AG08395 (cell line): ENCODE measurements at places on chromosomes 7 and 10.

- no peak for DNase-seq
These were observed 4.3 kb upstream of the NDST2 start for GRCh38 chr10:73815719-73816030.

- peak; percentile 18 for DNase-seq
These were observed 795.6 kb upstream of the GHITM start for GRCh38 chr10:83343676-83344075.

DNA sequence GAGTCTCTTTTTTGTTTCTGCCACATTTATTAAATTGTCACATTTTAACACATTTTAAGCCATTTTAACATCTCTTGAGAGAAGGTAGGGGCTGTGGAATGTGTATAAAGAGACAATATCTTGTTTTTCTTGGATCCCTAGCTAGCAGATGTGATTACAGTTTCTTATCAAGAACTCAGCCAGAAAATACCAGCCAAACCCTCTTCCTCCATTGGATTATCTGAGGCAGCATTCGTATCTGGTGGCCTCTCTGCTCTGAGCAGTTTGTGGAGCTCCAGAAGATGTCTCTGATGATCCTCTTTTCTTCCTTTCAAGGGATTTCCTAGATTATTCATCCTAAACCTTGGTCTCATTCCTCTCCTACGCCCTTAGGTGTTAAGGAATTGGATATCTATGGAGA is 35.3 kb upstream of the PFKFB3 start:
- no peak for DNase-seq

DNA sequence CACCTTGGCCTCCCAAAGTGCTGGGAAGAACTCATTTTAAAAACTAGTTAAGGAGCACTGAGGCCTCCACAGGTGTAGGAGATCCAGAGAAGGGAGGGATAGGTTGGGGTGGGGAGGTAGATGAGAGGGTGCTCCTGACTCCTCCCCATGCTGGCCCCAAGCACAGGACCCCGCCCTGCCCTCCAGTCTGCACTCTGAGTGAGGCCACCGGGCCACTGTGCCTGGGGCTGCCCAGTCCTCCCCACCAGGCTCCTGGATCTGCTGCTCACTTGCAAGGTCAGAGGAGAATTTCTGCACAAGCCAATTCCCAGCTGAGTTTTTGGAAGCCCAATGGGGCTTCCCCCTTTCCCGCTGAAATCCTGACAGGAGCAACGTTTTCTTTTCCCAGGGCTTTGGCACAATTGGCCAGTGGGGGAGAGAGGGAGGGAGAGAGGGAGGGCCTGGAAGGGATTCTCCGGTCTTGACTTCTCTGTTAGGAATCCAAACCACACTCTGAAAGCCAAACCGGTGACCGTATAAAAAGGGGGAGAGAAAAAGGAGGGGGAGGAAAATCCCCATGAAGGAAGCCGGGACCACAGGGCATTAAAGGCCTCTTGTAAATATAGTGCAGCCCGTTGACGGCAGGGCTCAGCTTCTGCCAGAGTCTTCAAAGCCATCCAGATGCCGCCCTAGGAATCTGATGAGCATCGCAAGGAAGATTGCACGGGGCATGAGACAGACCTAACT is 116.2 kb downstream of the SH3PXD2A start:
- DNase-seq: peak; percentile 92

DNA sequence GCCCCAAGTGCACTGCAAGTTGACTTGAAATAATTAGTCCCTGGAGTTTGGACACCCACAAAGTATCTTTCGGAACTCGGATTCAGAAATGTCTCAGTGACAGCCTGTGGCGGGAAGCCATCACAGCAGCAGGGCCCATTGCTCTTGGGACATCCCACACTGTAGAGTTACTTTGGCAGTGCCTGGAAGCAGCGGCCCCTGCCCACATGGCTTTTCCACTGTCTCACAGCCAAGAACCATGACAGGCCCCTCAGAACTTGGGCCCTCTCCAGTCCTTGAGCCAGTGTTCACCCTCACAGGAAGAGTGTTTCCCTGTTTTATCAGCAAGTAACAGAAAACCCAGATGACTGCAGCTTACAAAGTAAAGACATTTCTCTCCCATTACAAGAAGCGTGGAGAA is 477.0 kb upstream of the GALNT17 start:
- no peak for DNase-seq

DNA sequence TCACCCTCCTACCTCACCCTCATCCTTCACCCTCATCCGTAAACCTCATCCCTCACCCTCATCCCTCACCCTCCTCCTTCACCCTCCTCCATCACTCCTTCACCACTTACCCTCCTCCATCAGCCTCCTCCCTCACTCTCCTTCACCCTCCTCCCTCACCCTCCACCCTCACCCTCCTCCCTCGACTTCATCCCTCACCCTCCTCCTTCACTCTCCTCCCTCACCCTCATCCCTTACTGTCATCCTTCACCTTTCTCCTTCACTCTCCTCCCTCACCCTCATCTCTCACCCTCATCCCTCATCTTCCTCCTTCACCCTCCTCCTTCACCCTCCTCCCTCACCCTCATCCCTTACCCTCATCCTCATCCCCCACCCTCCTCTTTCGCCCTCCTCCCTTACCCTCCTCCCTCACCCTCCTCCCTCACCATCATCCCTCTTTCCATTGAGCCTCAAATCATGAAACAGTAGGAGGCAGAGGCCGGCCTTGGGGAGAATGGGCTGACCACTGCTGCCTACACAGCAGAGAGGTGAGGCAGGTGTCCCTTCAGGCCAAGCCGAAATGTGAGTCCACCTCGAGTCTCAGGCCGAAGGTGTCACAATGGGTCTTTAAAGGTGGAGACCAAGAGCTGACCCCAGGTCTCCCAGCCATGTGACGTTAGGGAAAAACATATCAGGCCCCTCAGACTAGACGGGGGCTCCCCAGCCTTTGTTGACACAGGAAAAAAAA is 53.0 kb downstream of the PDGFA start:
- no peak for DNase-seq

DNA sequence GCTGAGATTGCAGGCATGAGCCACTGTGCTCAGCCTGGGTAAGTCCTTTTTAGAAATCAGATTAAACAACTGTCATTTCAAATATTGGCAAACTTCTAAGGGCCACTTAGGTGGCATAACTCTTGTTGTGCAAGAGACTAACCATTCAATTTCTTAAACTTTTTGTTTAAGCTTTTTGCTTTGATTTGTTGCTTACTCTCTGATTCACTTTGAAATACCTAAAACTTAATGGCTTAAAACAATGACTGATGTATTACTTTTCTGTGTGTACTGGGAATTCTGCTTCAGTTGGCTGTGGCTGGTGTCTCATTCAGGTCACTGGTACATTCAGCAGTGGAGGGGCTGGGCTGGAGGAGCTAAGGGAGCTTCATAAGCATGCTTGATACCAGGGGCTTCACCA is 28.9 kb downstream of the ZNF25 start:
- DNase-seq: no peak

GRCh38 chr10:17109475-17110207 is 20.0 kb downstream of the CUBN start:
- DNase-seq: peak; percentile 81

- DNase-seq: no peak
These were observed 43.8 kb downstream of the TPK1 start for GRCh38 chr7:144792050-144792449.

GRCh38 chr7:28002638-28003037 is 178.0 kb downstream of the JAZF1 start:
- DNase-seq: no peak

GRCh38 chr7:2269991-2270460 is 28.0 kb downstream of the NUDT1 start:
- no peak for DNase-seq

GRCh38 chr10:65142641-65143435 is 1621.6 kb downstream of the REEP3 start:
- DNase-seq: no peak

DNA sequence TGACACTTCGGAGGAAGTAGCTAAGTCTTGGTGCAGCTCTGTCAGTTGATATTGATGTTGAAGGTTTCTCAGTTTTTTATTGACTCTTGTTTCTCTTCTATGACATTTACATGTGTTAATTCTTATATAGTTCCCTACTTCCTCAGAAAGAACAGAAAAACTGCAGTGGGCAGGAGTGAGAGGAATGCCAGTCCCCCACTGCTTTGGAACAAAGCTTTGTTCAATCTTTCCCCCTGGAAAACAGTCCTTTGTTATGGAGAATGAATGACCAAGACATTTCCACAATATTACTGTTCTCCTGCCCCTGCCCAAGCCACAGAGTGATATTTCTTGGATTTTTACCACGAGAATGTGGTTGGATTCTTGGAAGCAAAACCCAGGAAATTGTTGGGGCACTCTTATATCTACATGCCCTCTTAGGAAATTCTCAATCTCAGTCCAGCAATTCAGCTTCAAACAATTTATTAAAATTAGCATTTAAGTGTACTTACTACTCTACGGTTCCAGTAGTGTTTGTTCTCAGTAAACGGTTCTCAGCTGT is 258.0 kb upstream of the KCND2 start:
- no peak for DNase-seq

- DNase-seq: no peak
These were observed 39.5 kb downstream of the GARS1 start for GRCh38 chr7:30634193-30634626.

DNA sequence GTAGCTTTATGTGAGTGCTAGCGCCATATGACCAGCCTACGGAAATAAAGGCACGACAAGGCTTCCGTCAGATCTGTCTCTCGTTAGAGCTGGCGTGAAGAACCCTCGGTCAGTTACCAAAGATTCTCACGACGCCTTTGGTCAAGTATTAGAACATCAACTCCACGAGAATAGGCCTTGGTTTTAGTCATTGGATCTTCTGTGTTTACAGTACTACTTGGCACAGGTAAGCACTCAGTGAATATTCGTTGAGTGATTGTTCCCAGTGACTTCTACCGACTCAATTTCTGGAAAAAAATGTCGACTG is 316 bp downstream of the RBM48 start:
- DNase-seq: no peak

DNA sequence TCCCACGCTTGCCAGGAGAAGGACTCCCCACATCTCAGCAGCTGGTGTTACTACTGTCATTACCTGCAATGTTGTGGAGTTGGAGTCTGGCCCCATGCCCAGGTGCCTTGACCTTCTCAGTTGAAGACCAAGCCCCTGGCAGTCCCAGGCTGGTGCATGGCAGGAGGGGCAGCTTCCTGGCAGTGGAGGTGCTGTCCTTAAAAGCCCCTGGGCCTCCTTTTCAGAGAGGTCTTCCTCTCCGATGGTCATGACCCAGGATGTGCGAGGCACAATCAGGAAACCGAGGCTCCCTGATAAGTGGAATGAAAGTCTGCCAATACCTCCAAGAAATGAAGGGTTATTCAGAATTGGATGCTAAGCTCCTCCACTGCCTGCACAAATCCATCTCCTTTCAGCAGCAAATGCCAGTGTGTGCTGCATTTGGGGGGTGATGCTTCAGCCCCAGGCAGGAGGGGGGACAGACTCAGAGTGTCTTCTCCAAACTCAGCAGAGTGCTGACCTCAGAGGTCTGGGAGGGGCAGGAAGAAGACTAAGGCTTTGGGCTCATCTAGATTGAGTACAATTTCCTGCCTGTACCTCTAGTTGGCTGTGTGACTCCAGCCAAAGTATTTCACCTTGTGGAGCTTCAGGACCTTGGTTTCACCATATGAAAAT is 97.0 kb upstream of the DDC start:
- DNase-seq: no peak

DNA sequence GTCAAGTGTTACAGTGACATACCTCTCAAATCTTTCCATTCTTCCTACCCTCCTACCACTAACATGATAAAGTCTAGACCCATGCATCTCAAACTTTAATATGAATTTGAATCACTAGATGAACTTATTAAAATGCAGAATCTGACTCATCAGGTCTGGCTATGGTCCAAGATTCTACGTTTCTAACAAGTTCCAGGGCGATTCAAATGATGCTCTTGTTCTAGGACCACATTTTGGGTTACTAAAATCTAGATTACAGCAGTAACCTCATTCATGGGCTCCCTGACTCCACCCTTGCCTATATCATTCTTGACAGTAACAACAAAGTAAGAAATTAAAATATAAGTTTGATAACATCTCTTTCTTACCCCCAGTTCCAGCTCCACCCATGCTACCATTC is 124.8 kb upstream of the LSM8 start:
- DNase-seq: no peak

DNA sequence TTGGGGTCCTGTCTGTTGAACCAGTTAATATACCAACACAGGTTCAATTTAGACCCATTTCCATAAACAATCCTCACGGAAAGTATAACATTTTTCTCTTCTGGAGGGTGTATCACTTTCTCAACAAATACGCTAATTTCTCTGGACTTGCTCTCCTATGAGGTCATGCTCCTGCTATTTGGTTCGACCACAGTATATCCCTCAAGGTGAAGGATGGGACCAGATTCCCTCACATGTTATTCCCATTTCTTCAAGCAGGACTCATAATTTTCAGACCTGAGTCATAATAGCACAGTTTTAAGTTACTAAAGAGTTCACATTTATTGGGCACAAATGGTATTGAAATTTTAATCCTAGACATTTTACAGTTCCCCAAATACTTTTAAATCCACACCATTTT is 57.2 kb downstream of the ADAM12 start:
- peak; percentile 22 for DNase-seq

GRCh38 chr7:24793982-24794648 is 36.9 kb upstream of the GSDME start:
- no peak for DNase-seq

- DNase-seq: peak; percentile 57
These were observed at the start of gene HTR7 for GRCh38 chr10:90857635-90858460. HTR7 (minus strand) TSS chr10:90858039; CDS start chr10:90857671, 368 bp downstream.

DNA sequence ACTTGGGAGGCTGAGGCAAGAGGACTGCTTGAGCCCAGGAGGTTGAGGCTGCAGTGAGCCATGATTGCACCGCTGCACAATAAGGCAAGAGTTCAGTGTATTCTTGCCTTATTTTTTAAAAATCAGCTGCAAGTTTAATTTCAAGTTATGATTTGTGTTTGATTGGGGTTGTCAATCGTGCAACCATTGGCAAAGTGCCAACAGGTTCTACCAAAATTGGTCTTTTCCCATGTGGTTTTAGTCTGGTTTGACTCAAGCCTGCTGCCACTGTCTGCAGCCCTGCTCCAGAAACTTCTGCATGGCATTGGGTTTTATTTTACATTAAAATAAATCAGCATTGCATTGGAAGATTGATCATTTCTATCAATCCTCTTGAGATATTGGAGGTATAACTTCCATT is 72.7 kb downstream of the PTPRE start:
- DNase-seq: no peak

- DNase-seq: no peak
These were observed 197.5 kb downstream of the ZNF438 start for GRCh38 chr10:30834153-30834552.

GRCh38 chr7:156474241-156474743 is 166.3 kb upstream of the RNF32 start:
- DNase-seq: peak; percentile 9

- no peak for DNase-seq
These were observed 95.3 kb upstream of the MAGI2 start for GRCh38 chr7:79548727-79549126.

- no peak for DNase-seq
These were observed 172.1 kb downstream of the CAMK1D start for GRCh38 chr10:12521423-12521822.
